ENCODE measurements at places on chromosomes 7 and 10.

DNA sequence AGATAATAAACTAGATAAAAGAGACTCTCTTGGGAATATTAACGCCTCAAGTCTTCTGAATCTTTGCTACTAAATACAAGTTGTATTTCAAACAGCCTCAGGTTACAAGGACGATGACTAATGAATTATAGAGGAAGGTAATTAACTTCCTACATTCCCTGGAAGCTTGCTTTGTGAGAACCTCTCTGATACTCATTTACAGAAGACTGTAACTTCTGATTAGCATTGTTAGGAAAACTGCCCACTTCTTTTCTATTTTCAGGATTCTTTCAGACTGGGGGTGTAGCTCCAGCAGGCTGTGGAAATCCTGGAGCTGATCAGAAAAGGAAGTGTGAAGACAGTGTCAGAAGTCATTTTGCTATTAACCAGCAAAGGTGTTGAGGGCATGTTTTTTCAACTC, 316.7 kb upstream of the NPSR1 start:
- no peak for DNase-seq

DNA sequence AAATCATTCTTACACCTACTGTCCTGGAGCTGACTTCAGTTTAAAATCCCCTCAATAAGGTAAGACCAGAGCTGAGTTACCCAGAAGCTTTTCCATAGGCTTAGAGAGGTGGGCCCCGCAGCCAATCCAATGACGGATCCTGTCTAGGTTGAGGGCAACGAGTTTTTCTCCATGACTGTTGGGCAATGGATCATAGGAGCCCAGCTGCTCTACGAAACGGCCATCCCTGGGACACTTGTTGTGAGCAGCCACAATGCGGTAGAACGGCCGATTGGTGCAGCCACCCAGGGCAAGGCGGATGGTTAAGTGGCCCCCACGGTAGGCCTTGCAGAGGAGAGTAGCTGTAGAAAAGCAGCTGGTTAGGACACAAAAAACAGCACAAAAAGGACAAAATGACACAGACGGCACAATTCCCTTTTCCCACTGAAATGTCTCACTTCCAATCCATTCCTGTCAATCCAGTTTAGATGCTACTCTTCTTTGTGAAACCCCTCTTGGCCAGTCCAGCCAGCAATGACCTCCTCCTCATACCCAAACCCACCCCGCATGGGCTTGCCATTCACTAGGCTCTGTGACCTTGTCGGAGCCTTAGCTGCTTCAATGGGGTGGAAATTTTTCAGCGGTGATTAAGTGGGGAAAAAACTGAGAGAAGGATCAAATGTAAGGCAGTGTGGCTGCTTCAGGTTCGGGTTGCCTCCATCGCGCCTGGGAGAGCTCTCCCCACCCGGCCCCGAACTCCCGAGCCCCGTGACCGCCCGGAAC, 580 bp downstream of the MRPS16 start:
- DNase-seq = peak; percentile 38

- no peak for DNase-seq
Observed at GRCh38 chr7:158569858-158570323, 17.7 kb downstream of the PTPRN2 start.

DNA sequence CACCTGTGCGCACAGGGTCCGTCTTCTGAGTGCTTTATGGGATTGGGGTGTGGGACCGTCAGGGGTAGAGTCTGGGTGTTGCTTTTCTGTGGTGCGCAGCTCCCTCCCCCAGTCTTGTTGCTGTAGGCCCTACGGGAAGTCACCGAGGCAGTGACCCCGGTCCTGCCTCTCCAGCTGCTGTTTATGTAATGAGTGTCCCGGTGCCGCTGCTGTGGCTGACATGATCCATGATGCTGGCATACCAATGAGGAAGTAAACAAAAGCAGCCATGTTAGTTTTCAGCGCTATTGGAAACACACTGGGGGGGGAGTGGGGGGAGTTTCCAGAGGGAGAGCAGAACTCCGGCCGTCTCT, 1.1 kb downstream of the TRIM8 start:
- peak; percentile 80 for DNase-seq

GRCh38 chr7:25775999-25776743, 375.8 kb upstream of the NFE2L3 start:
- no peak for DNase-seq

DNA sequence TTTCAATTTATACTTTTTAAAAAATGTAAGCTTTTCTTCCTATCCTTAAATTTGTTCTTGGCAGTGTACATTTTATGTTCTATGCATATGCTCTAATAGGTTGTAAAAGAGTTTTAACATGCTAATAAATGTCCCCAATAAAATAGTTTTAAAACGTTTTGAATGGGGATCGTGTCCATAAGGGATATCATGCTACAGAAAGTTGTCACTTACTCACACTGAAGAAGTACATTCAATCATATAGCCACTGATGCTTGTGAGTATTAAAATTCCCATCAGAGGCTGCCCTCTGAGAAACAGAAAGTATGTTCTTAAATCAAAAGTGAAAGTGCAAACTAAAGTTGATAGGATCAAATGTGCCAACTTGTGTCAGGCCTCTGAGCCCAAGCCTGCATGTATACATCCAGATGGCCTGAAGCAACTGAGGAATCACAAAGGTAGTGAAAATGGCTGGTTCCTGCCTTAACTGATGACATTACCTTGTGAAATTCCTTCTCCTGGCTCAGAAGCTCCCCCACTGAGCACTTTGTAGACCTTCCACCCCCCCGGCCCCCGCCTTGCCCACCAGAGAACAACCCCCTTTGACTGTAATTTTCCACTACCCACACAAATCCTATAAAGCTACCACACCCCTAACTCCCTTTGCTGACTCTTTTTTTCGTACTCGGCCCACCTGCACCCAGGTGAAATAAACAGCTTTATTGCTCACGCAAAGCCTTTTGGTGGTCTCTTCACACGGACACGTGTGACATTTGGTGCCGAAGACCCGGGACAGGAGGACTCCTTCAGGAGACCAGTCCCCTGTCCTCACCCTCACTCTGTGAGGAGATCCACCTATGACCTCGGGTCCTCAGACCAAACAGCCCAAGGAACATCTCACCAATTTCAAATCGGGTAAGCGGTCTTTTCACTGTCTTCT, 877 bp upstream of the NOD1 start:
- no peak for DNase-seq

- DNase-seq = no peak
Observed at GRCh38 chr10:85741626-85742300, 624.8 kb downstream of the GRID1 start.

DNA sequence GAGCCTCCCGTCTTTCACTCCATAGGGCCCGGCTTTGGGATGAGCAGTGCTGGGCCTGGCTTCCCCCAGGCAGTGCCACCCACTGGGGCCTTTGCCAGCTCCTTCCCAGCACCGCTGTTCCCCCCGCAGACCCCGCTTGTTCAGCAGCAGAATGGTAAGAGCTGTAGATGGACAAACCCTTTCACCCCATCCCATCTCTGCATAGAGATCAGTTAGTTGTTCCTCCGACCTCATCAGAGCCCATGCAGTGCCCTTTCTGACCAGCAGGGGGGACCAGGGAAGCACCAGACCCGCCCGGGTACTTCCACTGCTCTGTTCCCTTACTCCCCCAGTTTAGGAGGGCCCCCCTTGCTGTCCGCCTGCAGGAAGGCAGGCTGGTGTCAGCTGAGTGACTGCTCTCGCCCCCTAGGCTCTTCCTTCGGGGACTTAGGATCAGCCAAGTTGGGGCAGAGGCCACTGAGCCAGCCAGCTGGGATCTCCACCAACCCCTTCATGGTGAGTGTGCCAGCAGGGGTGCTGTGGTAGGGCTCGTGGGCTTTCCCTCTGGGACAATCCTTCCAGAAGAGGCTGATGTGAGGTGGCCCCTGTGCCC, 9.8 kb downstream of the SAP25 start:
- DNase-seq = peak; percentile 85

- DNase-seq = no peak
Observed at GRCh38 chr7:85573346-85573745, 386.5 kb upstream of the SEMA3D start.

- no peak for DNase-seq
Observed at GRCh38 chr10:22783807-22784206, 69.4 kb upstream of the PIP4K2A start.

DNA sequence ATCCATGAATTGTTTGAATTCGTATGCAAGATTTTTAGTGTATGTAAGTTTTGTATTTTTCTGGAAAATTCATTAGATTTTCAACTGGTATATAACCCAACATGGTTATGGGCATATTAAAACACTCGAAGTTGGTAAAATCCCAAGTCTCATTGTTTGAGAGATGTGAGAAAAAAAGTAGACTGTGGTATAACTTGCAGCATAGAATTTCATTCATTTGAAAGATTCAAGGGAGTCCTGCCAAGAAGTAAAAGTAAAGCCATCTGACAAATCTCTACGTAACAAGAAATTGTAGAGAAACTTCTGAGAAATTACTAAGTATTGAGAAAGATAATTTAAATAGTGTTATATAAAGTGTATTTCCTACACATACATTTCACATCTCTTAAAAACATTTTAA, 40.2 kb downstream of the SEMA3E start:
- DNase-seq = no peak

DNA sequence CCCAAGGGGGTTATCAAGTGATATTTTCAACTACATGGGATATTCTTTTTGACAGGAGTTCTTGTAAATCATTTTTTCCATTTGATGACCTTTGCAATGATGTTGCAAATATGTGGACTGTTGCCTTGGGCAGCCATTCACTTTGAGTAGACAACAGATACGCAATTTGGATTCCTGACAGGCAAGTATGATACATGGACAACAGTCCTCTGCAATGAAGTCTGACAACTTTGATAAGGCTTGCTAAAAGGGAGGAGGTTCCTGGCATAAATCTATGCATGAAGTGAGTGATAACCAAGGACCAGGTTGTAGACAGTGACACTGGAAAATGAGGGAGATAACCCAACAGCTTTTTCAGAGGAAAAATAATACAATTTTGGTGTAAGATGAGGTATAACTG, 17.7 kb downstream of the LRRD1 start:
- DNase-seq = no peak

DNA sequence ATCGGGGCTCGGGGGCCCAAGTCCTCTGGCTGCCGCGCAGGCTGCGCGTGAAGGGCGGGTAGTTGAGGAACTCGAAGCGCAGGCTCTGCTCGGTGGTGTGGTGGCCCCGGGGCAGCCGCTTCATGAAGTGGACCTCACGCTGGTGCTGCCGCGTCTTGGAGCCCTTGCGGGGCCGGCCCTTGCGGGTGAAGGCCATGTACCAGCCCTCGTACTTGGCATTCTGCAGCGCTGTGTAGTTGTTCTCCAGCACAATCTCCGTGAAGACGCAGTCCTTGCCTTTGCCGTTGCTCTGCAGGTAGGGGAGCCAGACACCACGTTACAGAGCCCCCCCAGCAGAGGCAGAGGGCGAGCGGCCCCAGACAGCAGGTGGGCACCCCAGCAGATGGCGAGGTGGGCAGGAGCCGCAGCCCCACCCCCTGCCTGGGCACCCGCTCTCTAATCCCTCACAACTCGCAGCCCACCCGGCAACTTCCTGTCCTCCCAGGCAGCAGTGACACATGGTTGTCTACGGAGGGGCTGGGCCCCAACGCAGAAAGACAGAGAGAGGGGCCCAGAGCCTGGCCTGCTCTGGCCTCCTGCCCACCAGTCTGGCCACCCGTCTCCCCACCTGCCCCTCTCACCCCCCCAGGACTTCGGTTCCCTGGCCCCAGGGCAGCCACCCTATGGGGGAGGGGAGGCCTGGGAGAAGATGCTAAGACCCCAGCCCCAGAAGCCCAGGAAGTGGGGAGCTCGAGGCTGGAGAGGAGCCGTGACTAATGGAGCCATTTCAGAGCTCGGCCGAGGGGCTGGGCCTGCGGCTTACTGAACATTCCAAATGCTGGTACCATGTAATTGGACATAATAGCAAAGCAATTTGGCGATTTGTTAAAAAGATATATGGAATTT, 5.3 kb downstream of the FGF8 start:
- DNase-seq = no peak

DNA sequence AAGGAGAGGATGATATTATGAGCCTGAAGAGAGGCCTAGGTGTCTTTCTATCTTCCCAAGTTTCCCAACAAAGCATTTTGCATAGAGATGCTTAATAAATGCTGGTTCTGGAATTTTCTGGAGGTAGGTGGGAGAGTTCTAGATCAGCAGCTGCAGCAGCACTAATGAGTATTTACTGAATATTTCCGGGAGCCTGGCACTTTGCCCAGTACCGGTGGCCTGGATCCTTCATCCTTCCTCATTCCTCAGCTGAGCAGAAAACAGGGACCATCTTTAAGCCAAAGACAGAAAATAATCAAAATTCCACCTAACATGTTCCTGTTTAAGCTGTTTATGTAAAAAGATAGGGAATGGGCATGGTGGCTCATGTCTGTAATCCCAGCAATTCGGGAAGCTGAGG, 813.2 kb upstream of the AUTS2 start:
- DNase-seq = no peak

Measured in hepatocyte (in vitro differentiated cells).